ENCODE measurements at places on chromosomes 3 and 15.

DNA sequence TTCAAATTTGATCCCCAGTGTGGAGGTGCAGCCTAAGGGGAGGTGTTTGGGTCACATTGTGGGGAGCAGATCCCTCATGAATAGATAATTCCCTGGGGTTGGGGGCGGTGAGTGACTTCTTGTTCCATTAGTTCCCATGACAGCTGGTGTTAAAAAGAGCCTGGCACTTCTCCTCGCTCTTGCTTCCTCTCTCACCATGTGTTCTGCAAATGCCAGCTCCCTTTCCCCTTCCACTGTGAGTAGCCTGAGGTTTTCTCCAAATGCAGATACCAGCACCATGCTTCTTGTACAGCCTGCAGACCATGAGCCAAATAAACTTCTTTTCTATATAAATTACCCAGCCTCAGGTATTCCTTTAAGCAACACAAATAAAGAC lies 23.1 kb downstream of the RIOX2 start:
- DNase-seq, result no peak

DNA sequence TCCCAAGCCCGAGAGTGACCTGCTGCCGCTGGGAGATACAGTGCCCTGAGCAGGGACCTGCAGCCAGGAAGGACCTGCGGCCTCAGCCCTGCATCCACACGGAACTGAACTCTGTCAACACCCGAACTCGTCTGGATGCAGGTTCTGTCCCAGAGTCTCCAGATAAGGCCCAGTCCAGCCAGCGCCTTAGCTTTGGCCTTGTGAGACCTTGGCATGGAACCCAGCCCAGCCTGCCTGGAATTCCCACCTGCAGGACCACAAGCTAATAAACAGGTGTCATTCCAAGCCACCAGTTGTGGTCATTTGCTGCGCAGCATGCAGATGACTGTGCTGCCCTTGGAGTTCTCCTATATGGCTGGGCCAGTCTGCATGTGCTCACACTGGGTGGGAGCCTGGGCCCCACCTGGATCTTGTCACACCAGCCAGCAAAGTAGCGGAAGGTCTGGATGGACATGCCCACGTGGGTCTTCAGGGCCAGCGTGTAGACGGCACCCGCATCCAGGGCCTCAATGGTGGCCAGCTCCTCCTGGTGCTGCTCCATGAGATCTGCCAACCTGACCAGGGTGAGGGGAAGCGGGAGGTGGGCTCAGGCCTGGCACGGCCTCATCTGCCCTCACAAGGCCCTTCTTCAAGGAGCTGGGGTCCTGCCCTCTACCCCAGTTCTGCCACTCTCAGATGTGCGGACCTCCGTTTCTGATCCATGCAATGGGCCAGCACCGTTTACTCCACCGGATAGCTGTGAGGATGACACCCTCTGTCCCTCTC lies 47.2 kb upstream of the SLC41A3 start:
- DNase-seq, result peak; percentile 5

- peak; percentile 79 for DNase-seq
Observed at GRCh38 chr3:13505147-13506130, 25.3 kb downstream of the HDAC11 start.

DNA sequence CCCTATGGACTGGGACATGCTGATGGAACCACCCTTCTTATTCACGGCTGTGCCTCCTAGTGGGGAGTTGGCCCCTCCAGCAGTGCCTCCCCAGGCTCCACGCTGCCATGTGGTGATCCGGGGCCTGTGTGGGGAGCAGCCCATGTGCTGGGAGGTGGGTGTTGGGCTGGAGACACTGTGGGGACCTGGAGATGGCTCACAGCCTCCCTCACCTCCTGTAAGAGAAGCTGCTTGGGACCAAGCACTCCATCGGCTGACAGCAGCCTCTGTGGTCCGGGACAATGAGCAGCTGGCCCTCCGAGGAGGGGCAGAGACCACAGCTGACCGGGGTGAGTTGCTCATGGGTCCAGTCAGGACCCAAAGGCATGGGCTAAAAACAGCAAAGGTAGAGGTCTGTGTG lies 9.1 kb downstream of the ALG3 start:
- no peak for DNase-seq

- DNase-seq, result no peak
Observed at GRCh38 chr15:71526060-71526820, 284.1 kb upstream of the NR2E3 start.

- DNase-seq, result no peak
Observed at GRCh38 chr3:14319654-14320182, 82.7 kb upstream of the SLC6A6 start.
